ENCODE measurements at places on chromosomes 11 and 22.

DNA sequence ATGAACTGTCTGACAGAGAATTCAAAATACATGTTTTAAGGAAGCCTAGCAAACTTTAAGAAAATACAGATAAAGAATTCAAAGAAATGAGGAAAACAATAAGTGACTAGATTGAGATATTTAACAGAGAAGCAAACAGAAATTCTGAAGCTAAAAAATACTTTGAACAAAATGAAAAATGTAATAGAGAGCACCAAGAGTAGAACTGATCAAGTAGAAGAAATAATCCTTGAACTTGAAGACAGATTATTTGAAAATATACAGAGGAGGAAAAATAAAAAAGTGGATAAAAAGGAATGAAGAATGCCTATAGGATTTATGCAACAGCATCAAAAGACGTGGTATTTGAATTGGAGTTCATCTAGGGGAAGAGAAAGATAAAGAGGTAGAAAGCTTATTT lies 101.9 kb upstream of the OR4B1 start:
- no peak for DNase-seq

DNA sequence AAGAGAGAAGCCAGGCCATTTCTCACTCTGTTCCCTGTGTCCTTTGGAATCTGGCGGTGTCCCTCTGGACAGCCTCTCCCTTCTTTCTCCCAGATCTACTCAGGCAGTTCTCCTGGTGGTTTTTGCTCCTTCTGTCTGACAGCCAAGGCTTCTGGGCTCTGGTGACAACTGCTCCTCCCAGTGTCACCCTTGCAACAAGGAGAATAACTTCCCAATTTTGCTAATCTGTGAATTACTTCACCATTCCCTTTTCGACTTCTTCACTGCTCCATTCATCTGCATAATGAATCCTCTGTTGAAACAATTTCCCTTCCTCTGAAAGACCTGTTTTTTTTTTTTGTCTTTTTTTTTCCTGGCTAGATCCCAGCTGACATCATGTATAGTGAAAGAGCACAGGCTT lies 56.3 kb upstream of the PDE3B start:
- DNase-seq, result no peak

DNA sequence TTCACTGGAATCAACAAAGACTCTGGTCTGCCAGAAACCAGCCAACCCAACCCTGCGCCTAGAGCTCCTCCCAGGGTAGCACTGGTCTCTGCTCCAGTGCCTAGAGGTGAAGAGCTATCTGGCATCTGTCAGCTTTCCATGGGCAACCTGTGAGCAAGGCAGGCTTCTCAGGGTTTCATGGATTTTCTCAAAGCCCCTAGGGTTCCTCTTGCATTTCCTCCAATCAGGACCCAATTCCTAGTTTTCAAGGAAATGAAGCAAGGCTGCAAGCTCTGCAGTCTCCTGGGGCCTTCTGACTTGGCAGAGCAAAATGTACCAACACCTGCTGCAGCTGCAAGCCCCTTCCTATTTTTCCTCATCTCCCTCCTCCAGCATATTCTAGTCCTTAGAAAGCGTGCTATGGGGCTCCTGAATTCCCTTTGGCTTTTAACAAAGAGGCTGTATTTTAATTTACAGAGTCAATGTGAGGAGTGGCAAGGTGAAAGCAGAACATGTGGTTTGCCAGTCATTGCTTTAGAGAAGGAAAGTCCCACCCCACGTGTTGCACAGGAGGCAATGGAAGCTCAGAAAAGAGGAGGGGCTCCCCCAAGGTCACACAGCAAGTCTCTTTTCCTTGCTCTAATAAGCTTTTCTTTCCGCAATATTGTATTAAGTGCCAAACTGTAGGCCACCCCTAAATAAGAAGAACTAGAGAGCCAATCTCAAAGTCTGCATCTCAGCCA lies 33.0 kb upstream of the RIC3 start:
- no peak for DNase-seq

GRCh38 chr11:90585491-90585890 lies 362.6 kb upstream of the CHORDC1 start:
- no peak for DNase-seq

DNA sequence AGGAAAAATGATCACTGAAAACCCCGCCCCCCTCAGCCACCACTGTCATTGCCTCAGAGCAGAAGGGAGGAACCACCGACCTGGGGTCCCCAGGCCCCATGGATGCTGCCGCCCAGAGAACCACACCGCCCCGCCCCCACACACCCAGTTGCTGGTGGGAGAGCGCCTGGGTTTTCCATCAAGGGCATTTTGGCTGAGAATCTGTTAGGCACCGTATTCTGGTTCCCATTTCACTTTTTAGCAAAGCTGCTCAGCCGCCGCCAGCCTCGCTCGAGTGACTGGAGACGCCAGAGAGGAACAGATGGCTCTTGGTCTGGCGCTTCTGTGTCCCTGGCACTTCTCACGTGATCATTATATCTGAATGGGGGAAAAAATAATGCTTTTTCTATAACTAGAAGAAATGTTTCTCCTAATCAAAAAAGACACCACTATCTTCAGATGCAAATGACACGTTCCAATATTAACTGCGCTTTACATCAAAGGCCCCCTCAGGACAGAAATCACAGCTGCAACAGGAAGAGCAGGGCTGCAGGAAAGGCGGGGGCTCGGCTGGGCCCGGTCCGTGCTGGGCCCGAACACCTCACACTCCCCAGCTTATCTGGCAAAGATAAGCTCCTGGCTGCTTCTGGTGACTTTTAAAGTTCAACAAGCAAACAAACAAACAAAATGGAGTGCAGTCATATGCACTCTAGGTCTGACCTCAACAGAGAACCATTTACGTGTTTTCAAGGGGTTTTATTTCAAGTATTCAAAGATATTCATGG lies 149.8 kb downstream of the MPPED1 start:
- no peak for DNase-seq

- no peak for DNase-seq
Observed at GRCh38 chr11:46382646-46383403, 1.4 kb downstream of the MDK start.

GRCh38 chr11:27353593-27354358 lies 9.2 kb downstream of the CCDC34 start:
- no peak for DNase-seq

- no peak for DNase-seq
Observed at GRCh38 chr11:1779806-1780699, 16.3 kb upstream of the CTSD start.

GRCh38 chr11:44282620-44283019 lies 27.3 kb downstream of the ALX4 start:
- no peak for DNase-seq

- no peak for DNase-seq
Observed at GRCh38 chr11:14656536-14657457, 13.2 kb downstream of the PDE3B start.

GRCh38 chr11:44596525-44597276 lies 31.2 kb downstream of the CD82 start:
- DNase-seq, result peak; percentile 62

DNA sequence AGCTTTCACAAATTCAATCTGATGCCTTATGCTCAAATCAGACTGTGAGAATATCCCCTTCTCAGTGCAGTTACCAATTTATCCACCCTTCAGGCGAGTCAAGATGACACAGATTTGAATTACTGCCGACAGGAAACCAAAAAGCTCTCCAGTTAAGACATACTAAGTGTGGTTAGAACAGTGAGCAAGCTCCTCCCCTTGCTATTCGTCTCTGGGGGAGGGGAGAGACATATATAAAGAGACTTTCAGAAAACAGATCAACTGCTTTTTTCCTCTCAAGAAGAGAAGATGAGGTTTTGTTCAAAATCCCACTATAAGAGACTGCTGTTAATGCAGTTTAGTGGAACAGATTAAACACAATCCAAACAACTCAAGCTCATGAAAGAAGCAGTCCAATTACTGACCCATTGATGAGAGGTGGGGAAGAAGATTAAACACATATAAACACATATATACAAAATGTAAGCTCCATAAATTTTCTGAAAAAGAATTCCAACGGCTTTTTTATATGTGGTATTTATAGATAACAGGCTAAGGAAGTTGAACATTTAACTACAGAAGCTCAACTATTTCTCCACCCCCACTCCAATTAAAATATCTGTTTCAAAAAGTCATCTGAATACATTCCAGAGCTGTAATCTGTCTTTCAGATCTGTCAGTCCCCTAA lies 102.7 kb downstream of the MRTFA start:
- DNase-seq, result no peak

GRCh38 chr22:45799291-45799690 lies 127.7 kb downstream of the ATXN10 start:
- DNase-seq, result no peak

DNA sequence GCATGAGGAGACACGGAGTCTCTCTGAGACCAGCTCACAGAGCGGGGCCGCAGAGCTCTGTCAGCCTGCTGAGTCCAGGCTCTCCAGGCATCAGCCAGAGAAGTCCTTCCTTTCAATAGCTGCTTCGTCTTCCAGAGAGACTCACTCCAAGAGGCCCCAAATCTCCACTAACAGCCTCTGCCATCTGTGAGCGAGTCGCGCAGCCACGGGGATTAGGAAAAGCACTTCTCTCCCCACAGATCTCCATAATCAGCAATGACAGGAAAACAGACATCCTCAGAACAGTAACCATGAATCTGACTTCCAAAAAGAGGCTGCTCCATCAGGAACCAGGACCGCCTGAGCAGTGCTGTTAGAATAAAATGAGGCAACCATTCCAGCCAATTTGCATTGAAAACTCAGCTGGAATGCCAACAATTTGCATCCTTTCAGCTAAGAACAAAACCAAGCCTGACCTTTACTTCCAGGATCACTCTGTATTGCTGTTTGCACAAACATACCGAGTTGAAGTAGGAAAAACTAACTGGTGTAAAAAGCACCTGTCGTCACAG lies 65.4 kb downstream of the SMCO4 start:
- no peak for DNase-seq

DNA sequence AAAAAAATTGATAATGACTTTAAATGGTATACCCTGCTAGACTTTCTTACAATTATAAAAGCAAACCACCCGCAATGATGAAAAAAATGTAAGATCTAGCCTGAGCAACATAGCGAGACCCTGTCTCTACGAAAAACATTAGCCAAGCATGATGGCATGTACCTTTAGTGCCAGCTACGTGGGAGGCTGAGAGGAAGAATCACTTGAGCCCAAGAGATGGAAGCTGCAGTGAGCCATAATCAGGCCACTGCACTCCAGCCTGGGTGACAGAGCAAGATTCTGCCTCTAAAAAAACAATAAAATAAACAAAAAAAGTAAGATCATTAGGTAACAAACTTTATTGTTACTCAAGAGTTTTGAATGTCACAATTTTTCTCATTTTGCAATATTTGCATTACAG lies 39.2 kb downstream of the KMT5B start:
- no peak for DNase-seq

GRCh38 chr22:32376681-32377080 lies 19.0 kb downstream of the RFPL3 start:
- no peak for DNase-seq

DNA sequence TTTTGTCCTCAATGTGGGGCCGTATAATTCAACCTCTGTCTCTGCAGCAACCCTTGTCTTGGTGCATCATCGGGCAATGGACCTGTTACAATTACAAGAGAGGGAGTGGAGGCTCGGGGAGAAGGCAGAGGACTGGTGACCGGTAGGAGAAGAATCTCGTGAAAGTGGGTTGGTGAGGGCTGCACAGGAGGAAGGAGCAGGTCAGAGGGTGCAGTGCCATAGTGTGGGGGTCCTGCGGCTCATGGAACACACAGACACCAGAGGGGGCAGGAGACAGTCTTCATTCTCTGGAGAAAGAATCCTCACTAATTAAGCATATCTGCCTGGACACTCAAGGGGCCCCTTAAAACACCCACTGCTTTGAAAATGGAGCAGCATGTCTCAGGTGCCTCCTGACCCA lies 174.7 kb upstream of the B3GAT1 start:
- no peak for DNase-seq

DNA sequence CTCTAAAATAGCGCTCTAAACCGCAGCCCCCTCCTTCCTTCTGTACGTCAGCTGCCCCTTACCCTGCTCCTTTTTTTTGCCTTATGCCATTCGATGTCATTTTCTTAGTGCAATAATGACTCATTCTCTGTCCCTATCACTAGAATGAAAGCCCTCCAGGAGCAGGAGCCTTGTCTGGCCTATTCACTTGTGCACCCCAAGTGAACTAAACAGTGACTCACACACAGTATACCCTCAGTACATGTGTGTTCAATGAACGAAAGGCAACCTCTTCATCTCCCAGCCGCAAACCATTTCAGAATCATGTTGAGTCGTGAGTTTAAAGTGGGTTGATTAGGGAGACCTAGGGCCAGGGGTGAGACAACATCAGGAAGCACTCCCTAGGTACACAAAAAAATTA lies 50.7 kb upstream of the SPATA19 start:
- DNase-seq, result no peak

- no peak for DNase-seq
Observed at GRCh38 chr11:196786-197731, 4.2 kb downstream of the SCGB1C1 start.

- no peak for DNase-seq
Observed at GRCh38 chr11:77051511-77051910, 15.3 kb upstream of the CAPN5 start.

DNA sequence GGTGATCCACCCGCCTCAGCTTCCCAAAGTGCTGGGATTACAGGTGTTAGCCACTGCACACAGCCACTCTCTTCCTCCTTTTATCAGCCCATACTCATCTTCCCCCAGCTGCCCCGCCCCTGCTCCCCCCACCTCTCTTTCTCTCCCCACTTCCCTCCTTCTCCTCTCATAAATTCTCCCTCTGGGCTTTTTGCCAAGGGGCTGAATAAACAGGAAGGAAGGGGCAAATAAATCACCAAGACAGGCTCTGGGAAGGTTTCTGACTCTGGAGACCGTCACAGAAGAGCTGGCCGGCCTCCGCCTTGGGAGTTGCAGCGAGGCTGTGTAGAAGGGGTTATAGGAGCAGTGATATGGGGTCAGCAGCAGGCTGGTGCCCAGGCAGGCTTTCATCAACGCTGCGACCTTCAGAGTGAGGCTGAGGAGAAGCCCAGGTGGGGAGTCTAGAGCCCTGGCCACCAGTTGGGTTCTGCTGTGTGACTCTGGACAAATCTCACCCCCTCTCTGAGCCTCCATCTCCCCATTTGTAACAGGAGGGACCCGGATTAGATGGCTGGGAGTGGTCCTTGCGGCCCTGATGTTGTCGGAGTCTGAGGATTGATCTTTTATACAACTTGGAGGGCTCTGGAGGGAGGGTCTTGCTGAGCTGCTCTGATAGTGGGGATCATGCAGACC lies 62.6 kb upstream of the RASD2 start:
- DNase-seq, result no peak

- no peak for DNase-seq
Observed at GRCh38 chr11:132126973-132127899, 756.8 kb downstream of the NTM start.

- no peak for DNase-seq
Observed at GRCh38 chr11:57819252-57819979, 57.8 kb downstream of the CTNND1 start.

DNA sequence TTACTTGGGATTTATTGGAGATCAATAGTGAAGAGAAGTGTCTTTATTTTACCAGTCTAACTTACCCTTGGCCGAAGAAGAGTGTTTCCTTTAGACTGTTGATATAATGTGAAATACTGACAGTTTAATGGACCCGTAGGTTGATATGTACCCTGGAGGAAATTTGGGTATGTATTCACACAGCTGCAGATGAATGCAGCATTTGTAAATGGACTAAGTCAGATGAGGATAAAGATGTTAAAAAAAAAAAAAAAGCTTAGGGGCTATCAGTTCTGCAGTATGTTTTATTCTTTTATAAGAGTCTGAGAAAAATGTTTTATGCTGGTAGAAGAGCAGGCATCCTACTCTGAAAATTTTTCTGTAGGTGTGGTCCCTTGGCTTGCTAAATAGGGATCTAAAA lies 2.7 kb downstream of the REXO2 start:
- no peak for DNase-seq
